Femur (tissue), 1 donor: ENCODE measurements at places on chromosomes 1 and 21.
A peak's percentile ranks its signal among the peaks of the same experiment; 100 is the strongest.

DNA sequence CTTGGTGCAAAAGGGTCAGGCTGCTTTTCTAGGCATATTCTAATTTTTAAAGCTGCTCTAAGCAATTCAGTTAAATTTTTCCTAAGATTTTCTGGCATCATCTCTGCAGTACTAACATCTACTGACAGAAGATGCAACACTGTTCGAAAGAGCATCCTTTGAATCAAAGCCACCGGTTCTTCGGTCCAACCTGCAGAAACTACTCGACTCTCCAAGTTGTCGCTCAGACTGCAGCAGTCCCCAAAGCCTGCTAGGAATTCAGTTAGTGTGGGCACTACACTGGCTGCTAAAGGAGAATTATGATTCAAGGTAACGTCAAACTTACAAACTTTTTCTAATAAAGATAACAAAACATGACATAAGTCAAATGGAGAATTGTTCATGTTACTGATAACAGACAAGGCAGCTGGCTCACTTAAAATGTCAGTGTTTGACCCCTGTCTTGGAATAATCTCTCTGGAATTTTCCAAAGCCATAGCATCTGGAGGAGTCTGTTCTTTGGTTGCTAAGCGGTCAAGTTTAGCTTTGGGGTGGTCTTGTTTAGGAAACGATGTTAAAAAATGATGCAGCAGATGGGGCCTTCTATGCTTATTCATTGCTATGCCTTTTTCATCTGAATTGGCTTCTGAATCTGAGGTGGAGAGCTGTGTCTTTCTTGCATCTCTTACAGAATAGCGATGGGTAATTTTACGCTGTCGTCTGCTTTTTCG is 56.9 kb downstream of the LYST start:
- no peak for DNase-seq

- DNase-seq: no peak
Observed at GRCh38 chr1:205680073-205680851, at the start of gene SLC45A3. Gene SLC45A3 (minus strand): TSS chr1:205680509. CDS start chr1:205664656, 15,853 bp downstream.

GRCh38 chr21:33753886-33754285 is 111.6 kb downstream of the ITSN1 start:
- no peak for DNase-seq

DNA sequence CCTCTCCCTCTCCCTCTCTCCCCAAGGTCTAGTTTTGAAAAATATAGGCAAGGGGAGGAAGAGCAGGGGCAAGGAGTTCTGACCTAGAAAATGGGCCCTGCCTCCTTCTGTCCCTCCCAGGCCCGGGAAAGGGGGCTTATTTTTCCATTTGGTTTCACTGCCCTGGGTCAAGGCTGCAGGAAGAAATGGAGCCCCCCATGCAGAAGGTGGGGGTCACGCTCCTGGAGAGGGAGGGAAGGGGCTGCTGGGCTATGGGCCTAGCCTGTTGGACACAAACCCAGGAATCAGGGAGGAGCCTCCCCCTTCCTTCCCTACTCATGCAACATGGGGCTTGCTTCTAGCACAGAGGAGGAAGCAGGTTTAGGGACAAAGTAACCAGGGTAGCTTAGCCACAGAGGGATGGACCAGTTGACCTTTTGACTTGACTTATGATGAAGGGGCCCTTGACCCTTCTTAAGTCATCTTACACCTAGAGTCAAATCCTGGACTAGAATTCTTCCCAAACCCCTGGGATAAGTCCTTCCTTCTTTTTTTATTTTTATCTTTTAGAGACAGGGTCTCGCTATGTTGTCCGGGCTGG is 70.4 kb upstream of the SSBP3 start:
- DNase-seq: peak; percentile 53

GRCh38 chr1:169027607-169028320 is 78.7 kb upstream of the ATP1B1 start:
- no peak for DNase-seq

DNA sequence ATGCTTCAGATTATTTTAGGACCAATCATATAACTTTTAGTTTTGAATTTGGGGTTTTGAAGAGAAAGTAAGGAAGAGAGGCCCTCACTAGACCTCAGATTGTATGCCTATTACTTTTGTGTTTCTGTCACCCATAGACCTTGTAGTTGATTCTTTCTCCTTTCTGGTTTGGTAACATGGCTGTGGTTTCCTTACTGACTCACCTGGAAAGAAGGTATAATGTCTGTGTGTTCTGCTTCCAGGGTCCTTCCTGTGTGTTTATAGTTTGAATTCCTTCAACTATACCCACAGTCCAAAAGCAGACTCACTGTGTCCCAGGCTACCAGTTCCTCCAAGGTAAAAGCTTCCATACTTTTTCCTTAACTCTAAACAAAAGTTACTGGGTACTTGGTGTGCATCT is 8.1 kb downstream of the SLC44A3 start:
- DNase-seq: no peak
